Fibroblast of skin of back (primary cell): ENCODE measurements at places on chromosomes 12 and 14.

DNA sequence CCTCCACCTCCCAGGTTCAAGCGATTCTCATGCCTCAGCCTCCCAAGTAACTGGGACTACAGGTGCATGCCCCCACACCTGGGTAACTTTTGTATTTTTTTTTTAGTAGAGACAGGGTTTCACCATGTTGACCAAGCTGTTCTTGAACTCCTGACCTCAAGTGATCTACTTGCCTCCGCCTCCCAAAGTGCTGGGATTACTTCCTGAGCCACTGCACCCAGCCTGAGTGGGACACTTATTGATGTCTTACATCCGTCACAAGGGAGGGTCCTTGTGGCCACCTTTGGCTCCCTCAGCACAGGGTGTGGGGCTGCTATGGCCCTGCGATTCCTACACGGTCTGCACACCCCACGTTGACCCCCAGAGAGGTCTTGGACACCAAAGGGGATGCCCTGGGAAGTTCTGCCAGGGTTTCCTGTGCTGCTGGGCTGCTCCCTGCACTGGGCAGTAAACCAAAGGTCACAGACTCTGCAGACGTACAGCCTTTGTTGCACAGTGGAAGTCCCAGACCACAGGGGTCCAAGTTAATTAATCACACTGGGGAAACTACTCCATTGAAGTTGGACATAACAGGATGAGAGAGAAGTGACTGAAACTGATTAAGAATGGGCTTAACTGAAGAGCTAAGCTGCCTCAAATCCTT is 95.7 kb downstream of the SAMD4A start:
- DNase-seq: no peak

- DNase-seq: no peak
These were observed 9.4 kb upstream of the BCL11B start for GRCh38 chr14:99281396-99281795.

- DNase-seq: no peak
These were observed 96.0 kb downstream of the CNTN1 start for GRCh38 chr12:40788276-40788675.

DNA sequence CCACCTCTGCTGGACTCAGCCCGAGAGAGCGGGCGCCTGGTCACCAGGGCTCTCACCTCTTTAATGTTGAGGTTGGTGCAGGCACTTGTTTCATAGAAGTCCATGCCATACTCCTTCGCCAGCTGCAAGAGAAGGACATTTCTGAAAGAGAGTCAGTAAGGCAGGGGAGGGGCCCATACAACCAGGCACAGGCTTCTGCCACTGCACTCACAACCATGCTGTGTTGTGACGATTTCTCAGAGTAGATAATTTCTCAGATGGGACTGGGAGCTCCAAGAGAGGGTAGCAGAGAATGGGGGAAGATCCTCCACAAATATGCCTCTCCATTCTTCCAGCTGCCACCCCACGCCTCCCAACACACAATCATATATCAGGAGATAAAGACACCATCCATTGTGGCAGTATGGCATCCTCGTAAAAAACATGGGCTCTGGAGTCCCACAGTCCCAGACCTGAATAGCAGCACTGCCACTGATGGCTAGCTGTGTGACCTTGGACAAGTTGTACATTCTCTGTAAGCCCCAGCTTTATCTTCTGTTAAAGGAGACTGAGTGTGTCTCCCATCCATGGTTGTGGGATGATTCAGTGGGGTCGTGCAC is 6.2 kb upstream of the GPX2 start:
- no peak for DNase-seq

DNA sequence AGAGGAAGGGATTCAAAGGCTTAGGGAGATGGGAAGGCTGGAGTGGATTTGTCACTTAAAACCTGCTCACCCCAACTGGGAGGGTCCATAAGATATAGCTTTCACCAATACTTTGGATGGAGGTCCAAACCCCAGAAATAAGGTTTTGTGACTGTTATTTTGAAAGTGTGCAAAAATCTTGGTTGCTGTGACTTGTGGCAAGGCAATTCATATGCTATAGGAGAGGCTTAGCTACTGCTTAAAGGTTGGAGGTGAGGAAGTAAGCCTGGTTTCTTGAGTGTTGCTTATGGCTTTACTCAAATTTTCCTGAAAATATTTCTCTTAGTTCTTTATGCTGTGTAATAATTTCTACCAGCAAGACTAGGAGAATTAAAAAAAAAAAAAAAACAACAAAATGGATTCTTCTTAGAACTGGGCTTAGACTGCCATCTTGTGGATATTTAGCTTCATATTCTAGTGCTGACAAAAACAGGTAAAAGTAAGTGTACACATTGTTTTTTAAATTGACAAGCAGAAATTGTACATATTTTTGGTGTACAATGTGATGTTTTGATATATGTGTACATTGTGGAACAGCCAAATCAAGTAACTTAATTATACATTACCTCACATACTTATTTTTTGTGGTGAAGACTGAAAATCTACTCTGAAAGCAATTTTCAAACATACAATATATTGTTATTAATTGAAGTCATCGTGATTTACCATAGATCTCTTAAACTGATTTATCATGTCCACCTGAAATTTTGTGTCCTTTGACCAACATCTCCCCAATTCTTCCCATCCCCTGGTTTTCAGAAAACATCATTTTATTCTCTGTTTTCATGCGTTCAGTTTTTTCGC is 23.0 kb downstream of the PDE6H start:
- peak; percentile 65 for DNase-seq

- no peak for DNase-seq
These were observed 879.6 kb upstream of the LRFN5 start for GRCh38 chr14:40727107-40727506.

DNA sequence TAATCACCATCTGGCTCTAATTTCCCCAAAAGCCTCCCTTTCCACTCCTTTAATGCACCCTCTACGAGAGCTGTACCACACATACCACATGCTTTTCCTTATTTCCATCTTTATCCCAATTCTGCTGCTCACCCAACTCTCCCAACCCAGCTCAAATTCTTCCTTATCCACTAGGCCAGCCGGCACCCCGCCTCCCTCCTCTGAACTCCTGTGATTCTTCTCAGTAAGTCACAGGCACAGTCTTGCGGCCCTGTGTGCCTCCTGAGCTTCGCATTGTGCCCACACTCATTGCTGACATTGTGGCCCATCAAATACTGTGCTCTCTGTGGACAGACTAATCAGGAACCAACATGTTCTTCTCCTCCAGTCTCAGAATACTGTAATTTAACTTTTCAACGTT is 45.4 kb downstream of the APPL2 start:
- DNase-seq: no peak

DNA sequence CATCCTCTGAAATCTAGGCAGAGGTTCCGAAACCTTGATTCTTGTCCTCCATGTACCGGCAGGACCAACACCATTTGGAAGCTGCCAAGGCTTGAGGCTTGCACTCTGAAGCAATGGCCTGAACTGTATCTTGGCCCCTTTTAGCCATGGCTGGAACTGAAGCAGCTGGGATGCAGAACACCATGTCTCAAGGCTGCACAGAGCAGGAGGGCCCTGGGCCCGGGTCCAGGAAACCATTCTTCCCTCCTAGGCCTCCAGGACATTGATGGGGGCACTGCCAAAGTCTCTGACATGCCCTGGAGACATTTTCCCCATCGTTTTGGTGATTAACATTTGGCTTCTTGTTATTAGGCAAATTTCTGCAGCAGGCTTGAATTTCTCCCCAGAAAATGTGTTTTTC is 198.7 kb downstream of the EFCAB11 start:
- no peak for DNase-seq

GRCh38 chr12:80165746-80166145 is 66.4 kb downstream of the OTOGL start:
- no peak for DNase-seq

- DNase-seq: no peak
These were observed 208.5 kb downstream of the SLC41A2 start for GRCh38 chr12:104749545-104749944.

GRCh38 chr12:9115731-9116559 is at the start of gene A2M:
Gene A2M (minus strand): TSS chr12:9115919. CDS start chr12:9115849, 70 bp downstream.
- DNase-seq: no peak

GRCh38 chr14:104936361-104937155 is 11.9 kb downstream of the PLD4 start:
- DNase-seq: no peak

DNA sequence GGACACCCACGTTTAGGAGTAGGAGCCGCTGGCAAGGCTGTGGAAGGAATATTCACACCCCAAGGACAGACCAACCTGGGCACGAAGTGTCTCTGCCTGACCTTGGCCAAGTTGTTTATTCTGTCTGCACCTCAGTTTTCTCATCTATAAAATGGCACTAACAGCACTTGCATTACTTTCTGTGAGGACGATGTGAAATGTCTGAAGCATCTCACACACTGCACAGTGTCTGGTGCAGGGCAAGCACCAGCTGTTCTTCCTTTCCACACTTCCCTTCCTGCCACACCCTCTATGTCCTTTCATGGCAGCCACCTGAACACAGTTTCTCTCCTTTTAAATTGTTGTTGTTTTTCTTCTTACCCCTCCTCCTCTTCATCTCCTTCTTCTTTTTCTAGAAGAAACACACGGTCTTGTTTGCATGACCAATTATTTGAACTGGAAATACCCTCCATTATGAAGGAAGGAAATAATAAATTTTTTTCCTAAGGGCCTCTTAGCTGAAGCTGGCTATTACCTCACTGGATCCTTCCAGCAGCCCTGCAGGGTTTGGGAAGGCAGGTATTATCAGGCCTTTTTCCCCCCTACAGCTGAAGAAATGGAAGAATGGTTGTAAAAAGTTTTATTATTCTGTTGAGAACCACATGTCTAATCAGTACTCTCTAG is 42.9 kb upstream of the ATP23 start:
- no peak for DNase-seq

DNA sequence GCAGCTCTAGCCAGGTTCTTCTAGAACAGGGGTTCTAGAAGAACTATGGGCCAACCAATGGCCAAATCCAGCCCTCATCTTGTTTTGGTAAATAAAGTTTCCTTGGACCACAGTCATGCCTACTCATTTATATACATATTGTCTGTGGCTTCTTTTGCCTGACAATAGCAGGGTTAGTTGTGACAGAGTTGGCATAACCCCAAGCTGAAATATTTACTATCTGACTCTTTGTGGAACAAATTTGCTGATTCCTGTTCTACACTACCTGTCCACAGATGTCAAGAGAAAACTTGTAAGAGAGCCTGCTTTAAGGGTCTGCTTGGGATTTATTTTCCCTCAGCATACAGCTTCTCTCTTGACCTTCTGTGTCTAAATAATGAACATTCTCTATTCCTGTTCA is 289.0 kb downstream of the KSR2 start:
- peak; percentile 56 for DNase-seq

GRCh38 chr12:103742349-103742932 is 98.6 kb downstream of the NT5DC3 start:
- DNase-seq: no peak

GRCh38 chr12:31491841-31492598 is 98.9 kb downstream of the DENND5B start:
- peak; percentile 88 for DNase-seq

DNA sequence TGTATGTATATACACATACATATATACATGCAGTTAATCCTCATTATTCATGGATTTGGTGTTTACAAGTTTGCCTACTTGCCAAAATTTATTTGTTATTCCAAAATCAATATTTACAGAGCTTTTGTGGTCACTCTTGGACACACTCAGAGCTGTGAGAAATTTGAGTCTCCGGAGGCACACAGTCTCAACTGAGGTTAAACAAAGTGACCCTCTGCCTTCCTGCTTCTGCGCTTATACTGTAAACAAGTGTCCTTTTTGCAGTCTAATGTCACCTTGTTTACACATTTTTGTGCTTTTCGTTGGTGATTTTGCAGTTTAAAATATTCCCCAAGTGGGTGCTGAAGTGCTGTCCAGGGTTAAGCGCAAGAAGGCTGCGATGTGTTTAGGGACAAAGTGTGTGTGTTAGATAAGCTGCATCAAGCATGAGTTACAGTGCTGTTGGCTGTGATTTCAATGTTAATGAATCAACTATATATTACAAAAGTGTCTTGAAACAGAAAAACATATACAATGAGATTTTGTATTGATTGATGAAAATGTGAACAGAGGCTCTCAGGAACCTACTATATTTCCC is 13.1 kb upstream of the LTA4H start:
- no peak for DNase-seq

DNA sequence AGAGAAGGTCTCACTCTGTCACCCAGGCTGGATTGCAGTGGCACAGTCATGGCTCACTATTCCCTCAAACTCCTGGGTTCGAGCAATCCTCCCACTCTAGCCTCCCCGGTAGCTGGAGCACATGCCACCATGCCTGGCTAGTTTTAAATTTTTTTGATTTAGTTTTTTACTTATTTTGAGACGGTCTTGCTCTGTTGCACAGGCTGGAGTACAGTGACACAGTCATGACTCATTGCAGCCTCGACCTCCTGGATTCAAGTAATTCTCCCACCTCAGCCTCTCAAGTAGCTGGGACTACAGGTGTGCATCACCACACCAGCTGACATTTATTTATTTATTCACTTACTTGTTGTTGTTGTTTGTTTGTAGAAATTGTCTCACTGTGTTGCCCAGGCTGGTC is 22.2 kb upstream of the DIP2B start:
- no peak for DNase-seq

- no peak for DNase-seq
These were observed 734 bp downstream of the FIGNL2 start for GRCh38 chr12:51847643-51848325.

DNA sequence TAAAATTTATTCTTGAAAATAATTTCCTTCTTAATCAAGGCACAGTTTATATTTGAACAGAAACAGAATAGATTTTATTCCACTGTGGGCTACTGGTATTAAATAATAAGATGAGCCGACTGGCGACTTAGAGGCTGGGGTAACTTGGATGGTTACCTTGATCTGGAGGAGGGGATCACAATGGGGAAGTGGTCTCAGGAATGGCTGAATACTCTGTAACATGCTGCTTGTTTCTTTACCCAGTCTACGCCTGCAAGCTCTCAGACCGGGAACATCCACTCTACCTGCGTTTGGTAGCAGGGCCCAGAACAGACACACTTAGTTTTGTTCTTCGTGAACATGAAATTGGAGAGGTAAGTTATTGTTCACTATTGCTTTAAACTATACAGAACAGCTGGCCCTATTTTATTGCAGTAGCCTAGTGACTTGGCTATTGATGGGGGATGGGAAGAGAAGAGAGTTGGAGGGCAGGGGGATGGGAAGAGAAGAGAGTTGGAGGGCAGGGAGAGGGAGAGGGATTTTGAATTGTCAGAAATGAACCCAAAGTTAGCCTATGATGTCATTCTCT is 67.9 kb downstream of the GNS start:
- DNase-seq: no peak

GRCh38 chr12:87152841-87153528 is 876.2 kb downstream of the C12orf50 start:
- DNase-seq: no peak

- no peak for DNase-seq
These were observed 299.2 kb upstream of the FKBP4 start for GRCh38 chr12:2495417-2496112.

- DNase-seq: no peak
These were observed 1.8 kb upstream of the TESC start for GRCh38 chr12:117100851-117101673.

- no peak for DNase-seq
These were observed 9.0 kb downstream of the MVK start for GRCh38 chr12:109582636-109583035.

- no peak for DNase-seq
These were observed 58.3 kb downstream of the SLC8A3 start for GRCh38 chr14:70130482-70130881.

GRCh38 chr14:49962621-49963020 is 69.7 kb downstream of the ARF6 start:
- no peak for DNase-seq

GRCh38 chr14:62289471-62289870 is 527.3 kb downstream of the SNAPC1 start:
- DNase-seq: peak; percentile 16
